ENCODE measurements at places on chromosomes 11 and 22.

DNA sequence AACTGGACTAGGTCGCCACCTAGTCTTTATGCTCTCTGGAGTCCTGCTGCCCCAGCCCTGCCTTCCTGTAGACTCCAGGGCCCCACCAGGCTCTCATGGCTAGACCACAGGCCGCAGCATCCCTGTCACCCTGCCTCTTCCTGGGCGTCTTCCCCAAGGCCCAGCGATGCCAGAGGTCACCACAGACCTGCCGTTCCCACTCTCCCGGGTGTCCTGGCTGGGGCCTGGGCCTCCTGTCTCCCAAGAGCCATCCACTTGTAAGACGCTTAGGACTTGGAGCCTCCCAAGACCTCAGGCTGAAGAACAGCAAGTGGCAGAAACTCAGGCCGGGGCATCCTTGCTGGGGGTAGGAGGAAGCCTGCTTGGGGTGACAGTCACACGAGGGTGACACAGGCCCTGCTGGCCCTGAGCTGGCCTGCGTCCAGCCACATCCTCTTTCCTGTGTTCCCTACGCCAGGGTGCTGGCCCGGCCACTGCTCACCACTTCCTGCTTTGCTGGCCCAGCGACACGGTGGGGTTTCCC lies 2.0 kb upstream of the TCIRG1 start:
- DNase-seq, result no peak

- DNase-seq, result no peak
These were observed 225.8 kb downstream of the ETS1 start for GRCh38 chr11:128361451-128362020.

DNA sequence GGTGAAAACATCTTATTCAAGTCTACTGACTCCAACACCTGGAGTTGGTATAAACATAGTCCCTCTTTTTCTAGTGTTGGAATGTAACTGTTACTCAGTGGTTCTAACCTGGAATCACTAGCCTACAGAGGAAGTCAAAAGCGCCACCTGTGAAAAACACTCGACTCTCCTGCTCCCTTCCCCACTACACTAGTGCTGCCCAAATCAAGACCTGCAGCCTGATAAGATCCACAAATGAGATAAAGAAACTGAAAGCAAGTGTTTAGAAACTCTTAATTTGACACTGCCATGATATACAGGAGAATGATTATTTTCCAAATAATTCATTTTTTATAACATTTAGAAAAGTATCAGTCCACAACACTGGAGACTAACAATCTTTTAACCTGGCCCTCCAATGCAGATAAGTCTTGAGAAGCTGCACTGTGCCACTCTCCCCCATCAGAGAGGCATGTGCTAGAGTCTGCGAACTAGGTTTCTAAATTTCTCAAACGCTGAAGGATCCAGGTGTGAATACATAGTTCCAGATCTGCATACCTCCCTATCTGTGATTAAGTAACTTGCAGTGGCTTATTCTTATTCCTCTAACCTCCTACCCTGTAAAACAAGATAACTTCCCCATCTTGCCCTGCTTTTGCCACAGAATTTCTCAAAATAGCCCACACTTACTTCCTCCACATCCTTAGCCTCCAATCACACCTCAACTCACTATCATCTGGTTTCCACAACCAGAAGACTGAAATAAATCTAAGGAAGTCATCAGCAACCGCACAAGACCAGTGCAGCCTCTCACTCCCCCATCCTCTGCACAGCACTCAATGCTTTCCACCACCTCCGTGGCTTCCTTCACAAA lies 88.1 kb downstream of the RRAS2 start:
- DNase-seq, result no peak

DNA sequence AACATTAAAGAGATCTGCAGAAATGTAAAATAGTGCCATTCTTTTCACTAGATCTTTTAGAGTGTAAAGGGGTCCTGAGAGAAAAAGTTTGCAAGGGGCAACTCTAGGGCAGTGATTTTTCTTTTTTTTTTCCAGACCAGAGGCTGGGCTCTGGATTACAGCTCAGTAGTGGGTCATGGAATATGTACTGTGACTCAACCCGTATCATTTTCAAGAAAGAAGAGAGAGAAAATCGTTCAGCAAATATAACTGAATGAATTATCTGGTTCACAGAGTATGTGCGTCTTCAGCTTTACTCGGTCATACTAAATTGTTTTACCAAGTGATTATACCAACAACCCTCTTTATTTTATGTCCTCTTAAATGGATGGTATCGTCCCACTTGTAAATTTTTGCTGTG lies 3.8 kb downstream of the CEP57 start:
- no peak for DNase-seq

DNA sequence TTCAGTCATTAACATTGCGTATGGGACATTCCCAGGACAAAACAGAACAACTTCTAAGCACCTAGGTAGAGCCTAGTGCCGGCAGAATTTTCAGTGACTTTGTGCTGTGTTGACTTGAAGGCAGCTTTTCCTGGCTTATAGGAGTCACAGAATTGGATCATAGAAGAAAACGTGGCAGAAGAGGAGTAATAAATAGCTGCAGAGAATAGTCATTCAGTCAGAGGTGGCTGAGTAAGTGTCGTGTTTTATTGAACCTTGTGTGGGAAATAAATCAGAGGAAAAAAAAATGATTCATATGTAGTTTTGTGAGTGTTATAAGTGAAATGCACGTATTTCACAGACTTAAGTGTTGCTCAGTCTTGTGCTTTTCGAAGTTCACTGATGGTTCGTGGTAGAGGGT lies 2.1 kb downstream of the BARX2 start:
- DNase-seq, result no peak

GRCh38 chr11:15673408-15673831 lies 558.7 kb downstream of the INSC start:
- no peak for DNase-seq

DNA sequence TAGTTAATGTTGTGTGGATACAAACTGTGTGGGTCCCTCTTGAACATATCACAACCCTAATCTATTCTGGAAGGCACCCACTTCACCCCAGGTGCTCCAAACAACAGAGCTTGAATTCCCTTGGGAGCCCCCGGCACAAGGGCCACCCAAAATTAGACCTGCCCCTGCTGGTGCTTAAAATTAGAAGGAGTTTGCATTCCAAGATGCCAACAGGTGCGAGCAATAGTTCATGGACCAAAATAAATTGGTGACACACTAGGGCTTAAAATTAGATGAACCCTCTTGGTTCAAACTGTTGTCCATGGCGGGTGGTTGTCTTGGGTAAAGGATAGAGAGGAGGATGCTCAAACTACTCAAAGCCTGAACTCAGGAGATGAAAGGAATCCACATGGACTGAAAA lies 291.5 kb downstream of the MN1 start:
- DNase-seq, result no peak

DNA sequence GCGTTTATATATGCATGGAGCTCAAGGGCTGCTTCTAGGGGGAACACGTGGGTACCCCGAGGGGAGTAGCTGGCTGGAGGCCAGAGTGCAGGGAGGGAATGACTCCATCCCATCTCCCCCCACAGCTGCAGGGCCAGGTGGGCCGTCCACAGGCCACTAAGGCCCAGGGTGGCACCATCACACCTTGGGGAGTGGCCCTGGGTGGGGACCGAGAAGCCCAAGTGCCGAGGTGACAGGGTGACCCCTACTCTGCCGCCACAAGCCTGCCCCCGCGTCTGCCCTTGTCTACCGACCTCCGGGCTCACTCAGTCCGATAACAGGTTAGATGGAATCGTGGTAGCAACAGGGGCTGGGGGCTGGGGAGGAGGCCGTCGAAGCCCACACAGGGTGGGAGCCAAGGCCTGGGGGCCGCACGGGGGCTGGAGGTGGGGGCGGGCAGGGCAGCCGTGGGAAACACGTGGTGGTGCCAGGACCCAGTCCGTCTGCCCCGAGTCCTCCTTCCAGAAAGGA lies 125.7 kb downstream of the KCNQ1OT1 start:
- DNase-seq, result no peak

DNA sequence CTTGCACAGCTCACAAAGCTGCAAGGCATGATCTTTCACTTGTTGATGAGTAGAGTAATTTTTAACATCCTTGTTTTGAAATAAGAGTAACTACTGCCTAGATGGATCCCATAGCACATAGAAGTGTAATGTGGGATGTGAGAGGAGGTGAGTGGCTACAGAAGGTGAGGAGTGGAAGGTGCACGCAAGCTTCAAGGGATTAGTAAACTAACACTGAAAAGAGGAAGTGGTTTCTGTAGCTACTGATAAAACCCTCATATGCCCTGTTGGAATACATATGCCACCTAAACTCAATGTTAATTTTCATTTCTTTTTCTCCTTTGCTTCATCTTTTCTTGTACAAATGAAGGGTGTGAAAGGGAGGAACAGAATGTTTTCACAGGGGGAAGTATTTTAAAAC lies 22.0 kb upstream of the CTSC start:
- DNase-seq, result no peak

DNA sequence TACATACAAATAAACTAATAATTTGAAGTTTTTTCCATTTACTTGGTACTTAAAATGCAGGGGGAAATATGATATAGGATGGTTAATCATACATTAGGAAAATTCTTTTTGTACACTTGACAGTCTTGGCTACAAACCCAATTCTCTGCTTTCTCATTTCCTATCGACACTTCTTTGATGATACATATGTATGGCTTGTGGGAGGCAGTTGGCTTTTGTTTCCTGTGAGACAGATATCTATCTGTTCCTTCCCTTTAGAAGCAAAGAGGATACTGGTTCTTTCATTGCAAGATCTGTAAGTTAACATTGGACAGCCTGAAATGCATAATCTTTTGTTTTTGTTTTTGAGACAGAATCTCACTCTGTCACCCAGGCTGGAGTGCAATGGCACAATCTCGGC lies 47.9 kb upstream of the ADORA2A start:
- DNase-seq, result no peak

All from stimulated activated CD8-positive, alpha-beta memory T cell treated with anti-CD3 and anti-CD28 coated beads, Interleukin-4, amount 100 ng/mL, for 4 hours (primary cell).